ENCODE measurements at places on chromosomes 1 and 21.
A peak's percentile ranks its signal among the peaks of the same experiment; 100 is the strongest.

- no peak for DNase-seq
Measured at GRCh38 chr1:66777831-66778230, 23.2 kb downstream of the INSL5 start.

DNA sequence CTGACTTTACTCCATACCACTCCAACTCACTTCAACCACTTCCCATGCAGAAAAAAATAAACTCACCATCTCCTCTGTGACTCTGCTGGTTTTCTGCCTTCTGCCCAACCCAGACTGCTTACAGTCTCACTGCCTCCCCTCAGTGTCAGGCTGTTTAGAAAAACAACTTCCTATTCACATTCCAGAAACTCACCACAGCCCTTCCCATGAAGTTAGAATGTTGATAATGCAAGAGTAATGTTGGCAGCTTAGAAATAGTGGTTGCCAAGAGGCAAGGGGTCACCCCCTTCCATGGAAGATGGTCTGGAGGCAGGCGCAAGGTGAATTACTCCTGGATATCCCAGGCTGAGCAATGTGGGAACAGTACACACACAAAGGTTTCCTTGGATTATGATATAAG is at the start of gene SELP:
Gene SELP (minus strand): TSS at position 119 of the 400 bp plus-strand sequence. CDS start 50 bp downstream, at position 69.
- DNase-seq = no peak

DNA sequence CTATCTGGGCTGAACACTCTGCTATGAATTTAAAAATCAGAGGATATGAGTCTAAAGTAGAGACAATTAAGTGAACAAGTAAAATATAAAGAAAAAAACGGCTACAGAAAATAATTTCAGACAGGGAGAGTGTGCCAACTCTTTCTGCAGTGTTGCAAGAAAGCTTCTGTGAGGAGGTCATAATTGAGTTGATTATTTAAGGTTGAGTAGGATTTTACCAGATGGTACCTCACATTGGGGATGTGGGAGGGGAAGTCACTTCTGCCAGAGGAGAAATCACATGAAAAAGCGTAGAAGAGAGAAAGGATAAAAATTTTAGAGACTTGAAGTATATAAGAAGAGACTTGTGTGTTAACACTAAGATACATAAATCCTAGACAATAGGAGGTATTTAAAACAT is 238.0 kb upstream of the NCAM2 start:
- DNase-seq = no peak

GRCh38 chr21:42414928-42415769 is 11.4 kb downstream of the UBASH3A start:
- peak; percentile 65 for DNase-seq

GRCh38 chr1:196466166-196466565 is 142.1 kb downstream of the KCNT2 start:
- no peak for DNase-seq

GRCh38 chr1:108801101-108801500 is 54.6 kb downstream of the STXBP3 start:
- peak; percentile 36 for DNase-seq

DNA sequence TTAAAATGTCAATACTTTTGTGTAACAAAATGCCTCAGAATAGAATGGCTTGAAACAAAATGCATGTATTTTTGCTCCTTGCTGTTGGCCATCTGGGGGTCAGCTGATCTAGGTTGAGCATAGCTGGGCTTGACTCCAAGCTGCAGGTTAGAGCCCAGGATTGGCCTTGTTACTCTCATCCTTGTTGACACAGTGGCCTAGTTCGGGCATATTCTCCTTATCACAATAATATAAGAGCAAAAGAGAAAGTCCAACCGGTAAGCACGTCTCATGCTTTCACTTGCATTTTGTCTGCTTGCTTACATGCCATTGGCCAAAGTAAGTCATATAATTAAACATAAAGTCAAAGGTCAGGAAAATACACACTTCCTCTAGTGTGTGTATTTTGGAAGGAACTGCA is 456.2 kb downstream of the KCNT2 start:
- DNase-seq = no peak

- no peak for DNase-seq
Measured at GRCh38 chr1:176462674-176463378, at the start of gene PAPPA2. Gene PAPPA2 (plus strand): TSS chr1:176463175. CDS start chr1:176556323, 93,148 bp downstream.

GRCh38 chr1:156052862-156053767 is 483 bp downstream of the UBQLN4 start:
- peak; percentile 72 for DNase-seq

DNA sequence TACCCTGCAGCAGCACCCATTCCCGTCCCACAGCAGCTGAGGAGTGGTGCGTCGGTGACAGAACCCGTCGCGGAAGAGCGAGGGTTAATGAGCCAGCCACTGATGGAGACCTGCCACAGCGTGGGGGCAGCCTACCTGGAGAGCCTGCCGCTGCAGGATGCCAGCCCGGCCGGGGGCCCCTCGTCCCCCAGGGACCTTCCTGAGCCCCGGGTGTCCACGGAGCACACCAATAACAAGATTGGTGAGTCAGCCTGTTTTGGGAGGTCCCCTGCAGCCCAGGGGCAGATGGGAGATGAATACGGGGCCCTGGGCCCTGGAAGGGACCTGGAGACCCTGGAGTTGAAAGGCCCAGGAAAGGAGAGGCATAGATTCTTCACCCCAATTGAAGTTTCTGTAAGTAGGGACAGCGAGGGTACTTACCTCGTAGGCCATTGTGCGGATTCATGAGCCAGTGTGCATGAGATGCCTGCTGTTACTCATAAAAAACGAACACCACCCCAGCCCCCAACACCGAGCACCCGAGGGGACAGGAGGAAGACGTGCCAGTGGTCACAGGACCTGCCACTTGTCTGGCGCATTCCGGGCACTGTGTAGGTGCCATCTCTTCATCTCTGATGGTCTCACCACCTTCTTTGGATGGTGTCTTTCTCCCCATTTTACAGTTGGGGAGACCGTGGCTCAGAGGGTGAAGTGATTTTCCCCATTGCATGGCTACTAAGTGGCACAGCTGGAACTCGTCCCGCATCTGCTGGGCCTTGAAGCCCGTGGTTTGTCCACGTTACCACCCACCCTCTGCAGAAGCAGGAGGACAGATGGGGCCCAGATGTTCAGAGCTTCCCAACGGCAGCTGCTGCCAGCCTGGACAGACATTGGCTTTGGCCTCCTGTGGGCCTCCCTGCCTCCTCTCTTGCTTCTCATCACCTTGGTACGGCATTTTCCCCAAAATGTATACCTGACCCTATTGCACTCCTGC is 28.3 kb upstream of the TNFRSF1B start:
- DNase-seq = no peak

DNA sequence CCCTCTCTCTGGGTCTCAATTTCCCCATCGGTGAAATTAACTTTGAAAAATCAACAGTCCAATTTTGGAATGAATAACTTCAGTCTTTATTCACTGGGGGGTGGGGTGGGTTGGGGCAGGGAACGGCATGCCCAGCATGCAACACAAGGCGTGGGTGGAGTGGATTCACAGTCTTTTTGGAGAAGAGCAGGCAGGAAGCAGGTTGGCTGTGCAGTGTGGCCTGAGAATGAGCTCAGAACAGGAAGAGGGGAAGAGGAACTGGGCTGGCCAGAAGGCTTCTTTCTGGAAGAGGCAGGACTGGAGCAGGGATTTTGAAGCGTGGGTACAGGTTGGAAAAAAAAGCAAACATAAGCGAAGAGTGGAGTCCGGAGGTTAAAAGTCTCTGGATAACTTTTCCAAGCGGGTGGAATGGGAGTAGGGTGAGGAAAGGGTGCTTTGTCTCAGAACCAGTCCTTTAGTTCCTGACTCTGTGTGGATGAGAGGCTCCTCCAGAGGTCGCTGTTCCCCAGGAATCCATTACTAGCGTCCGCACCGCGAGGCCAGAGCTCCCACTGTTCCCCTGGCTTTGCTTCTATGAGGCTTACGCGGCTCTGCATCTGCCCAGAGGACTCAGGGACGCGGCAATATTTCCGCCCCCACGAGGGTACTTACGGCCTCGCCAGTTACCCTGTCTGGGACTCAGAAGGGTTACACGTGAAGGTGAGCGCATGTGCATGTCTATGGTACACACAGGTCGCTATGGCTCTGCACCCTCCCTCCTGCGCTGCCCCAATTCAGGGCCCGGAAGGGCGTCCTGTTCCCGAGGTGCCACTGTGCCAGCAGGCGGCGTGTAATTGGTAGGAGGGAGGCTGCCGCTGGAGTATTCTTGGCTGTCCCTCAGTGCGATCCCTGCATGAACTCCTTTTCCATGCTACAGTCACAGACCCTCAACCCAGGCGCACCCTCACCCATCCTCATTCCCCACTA is 5.5 kb upstream of the FOXD2 start:
- DNase-seq = peak; percentile 77

DNA sequence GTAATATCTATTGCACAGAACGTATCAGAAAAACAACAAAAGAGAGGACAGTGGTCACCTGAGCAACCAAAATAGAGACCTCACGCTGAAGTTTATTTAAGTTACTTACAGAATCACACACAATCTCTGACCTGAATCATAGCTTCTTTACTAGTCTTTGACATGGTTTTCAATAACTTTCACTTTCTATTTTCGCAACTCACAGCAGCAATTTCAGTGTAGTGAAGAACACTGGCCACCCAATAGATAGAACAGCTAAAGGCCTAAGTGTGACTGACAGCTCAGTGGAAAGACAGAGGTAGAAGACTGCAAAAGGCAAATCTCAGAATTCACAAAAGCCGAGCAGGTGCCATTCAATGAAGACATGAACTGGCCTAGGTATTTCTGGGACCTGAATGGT is 435.6 kb upstream of the CHRM3 start:
- peak; percentile 15 for DNase-seq

DNA sequence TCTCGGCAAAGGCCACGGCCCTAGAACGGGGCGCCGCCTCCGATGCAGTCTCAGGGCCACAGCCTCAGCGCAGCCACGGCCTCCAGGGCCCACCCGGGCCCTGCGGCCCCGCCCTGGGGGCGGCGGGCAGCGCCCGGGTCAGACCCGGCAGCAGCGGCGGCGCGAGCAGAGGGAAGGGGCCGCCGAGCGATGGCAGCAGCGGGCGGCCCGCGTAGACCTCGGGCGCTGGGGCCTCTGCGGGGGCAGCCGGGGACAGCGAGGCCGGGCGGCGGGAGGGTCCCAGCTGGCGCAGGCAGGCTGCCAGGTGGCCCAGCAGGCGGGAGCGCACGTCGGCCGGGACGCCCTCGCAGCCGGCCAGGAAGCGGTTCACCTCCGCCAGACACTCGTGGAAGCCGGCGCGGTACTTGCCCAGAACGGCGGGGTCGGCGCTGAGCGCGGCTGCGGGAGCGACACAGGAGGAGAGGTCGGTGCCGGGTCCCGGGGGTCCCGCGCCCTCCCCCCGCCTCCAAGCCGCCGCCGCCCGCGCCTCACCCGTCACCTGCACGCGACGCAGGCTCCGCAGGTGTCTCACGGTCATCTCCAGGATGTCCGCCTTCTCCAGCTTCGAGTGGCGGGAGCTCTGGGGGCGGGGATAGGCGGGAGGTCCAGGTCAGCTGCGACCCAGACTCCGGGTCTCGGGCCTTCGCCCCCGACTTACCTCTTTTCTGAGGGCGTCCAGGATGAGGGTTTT is 737 bp downstream of the HES4 start:
- no peak for DNase-seq

DNA sequence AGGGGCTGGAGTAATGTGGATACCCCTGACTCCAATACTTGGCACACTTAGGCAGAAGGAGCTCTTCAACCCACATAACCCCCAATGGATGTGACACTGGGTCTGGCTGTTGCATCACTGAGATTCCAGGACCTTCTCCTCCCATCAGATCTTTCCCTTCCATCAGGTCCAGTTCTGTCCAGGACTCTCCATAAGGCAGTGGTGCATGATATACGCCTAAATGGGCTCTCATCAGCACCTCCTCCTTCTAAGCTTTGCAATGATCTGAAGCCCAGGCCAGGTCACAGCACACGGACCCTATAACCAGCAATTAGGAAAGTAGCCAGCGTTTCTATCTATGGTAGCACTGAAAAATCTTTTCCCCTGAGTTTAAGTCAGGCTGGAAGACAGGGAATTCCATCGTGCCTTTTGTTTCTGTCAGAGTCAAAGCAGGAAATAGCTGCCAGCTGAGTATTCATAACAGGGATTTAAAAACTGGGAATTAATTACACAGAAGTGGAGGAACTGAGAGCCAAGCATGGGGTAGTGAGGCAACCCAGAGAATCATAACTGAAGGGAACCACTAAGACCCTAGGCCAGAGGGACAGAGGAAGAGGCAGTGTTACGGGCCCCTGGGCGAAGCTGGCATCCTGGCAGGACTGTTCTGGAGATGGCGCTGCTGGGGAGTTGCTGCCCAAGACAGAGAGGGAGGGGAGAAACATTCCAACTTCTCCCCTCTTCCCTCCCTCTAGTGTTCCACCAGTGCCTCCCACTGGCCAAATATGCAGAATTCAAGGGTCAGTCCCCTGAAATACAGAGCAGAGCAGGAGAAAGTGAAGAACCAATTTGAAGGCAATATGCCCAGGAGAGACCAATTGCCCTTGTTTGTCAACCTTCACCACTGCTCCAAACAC is 37.5 kb upstream of the HOOK1 start:
- DNase-seq = no peak

GRCh38 chr21:41739011-41739410 is 27.8 kb downstream of the RIPK4 start:
- no peak for DNase-seq

- DNase-seq = no peak
Measured at GRCh38 chr1:91556556-91556955, 55.9 kb downstream of the CDC7 start.

DNA sequence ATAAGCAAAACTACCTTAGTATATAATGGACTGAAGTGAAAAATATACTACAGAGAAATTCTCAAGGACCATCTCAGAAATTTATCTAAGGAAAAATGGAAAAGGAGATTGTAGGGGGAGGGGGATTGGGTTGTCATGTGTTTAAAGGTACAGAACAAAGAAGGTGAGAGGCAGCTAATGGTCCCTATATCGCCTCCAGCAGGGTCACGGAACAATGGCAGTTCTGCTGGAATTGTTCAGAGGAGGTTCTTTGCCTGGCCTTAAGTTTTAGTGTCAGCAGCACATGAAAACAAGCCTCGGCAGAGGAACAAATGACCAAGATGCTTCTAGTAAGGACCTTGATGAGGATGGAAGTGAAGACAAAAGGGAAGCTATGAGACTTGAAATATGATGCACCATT is 42.0 kb upstream of the RGS2 start:
- no peak for DNase-seq

DNA sequence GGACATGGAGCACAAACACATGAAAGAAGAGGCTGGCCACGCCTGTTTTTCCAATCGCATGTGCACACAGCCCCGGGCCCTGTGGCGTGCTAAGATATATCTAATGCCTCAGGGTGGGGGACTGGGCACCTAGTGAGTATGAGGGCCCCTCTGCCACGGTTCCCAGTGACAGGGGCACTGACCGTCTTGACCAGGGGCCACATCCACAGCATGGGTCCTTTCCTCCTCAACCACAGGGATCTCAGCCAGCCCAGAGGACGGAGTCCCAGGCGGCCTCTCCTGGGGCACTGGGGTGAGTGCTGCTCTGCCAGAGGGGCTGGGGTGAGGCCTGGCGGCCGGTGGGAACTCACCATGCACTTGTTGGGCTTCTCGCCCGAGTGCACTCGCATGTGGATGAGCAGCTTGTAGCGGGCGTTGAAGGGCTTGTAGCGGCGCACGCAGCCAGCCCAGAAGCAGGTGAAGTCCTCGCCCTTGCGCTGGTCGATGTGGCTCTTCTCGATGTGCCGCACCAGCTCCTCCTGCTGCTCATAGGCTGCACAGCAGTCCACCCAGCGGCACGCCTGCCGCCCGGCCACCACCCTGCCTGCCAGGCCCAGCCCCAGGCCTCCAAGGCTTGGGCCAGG is 134.7 kb downstream of the DMRTB1 start:
- DNase-seq = no peak

GRCh38 chr1:26191739-26192138 is 1.3 kb downstream of the CATSPER4 start:
- DNase-seq = no peak

Data from astrocyte of the spinal cord (primary cell).